T-helper 22 cell (primary cell): ENCODE measurements at places on chromosomes 3 and 15.

- no peak for DNase-seq
These were observed 21.8 kb downstream of the IGDCC4 start for GRCh38 chr15:65400760-65401610.

DNA sequence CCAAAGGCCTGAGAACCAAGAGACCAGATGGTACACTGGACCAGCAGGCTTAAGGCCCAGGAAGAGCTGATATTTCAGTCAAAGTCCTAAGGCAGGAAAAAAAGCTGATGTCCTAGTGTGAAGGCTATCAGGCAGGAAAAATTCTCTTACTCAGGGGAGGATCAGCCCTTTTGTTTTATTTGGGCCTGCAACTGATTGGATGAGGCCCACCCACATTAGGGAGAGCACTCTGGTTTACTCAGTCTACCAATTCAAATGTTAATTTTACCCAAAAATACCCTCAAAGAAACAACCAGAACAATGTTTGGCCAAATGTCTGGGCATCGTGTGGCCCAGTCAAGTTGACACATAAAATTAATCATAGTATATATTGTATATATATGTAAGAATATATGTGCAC, 24.5 kb upstream of the MYRIP start:
- DNase-seq: no peak

GRCh38 chr15:58985443-58985842, 2.0 kb upstream of the RNF111 start:
- no peak for DNase-seq

DNA sequence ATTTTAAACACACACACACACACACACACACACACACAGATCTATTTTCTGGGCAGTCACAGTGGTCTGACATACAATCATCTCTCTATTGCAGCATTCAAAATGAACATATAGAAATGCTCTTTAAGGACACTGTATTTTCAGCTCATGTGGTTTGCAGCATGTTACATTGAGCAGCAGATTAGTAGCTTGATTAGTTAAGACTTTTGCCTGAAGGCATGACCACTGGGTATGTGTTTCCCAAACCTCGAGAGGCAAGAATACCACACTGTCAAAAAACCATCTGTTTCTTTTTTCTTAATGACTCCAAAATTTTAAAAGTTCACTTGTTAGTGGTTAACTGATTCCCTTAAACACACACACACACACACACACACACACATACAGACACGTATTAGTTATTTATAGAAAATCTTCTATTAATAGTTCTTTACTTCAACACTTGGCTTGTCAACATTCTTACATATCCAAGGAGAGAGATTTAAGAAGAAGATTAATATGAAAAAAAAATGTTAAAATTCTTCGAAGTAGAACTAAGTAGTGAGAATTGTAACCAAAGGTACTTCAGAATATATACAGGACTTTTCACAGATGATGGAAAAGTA, 518.2 kb downstream of the CADM2 start:
- no peak for DNase-seq

- no peak for DNase-seq
These were observed 23.7 kb upstream of the TICRR start for GRCh38 chr15:89551550-89551949.

DNA sequence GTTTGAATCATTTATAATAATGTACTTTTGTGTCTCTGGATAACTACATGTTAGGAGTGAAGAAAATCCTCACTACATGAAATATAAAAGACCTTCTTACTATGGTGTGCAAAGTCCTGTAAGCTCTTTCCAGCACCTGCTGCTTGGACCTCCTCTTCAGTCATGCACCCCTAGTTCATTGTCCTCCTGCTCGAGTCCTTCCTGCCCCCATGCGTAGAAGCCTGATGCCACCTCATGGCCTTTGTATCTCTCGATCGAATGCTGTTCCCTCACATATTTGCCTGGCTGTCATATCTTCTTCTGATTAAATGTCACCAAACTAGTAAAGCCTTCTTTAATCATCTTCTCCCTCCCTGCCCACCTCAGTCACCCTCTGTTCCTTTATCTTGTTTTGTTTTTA, 49.9 kb upstream of the SUCLG2 start:
- DNase-seq: no peak

GRCh38 chr3:178480795-178481194, 55.4 kb upstream of the KCNMB2 start:
- no peak for DNase-seq

GRCh38 chr15:85094685-85095084, 113.0 kb downstream of the PDE8A start:
- no peak for DNase-seq
